Activated gamma-delta T cell treated with anti-CD3 and anti-CD28 coated beads, Interleukin-2, amount 50 U/mL, for 16 hours (primary cell): ENCODE measurements at places on chromosomes 2 and 18.

GRCh38 chr18:49376046-49376445, 84.4 kb downstream of the DYM start:
- DNase-seq: no peak

DNA sequence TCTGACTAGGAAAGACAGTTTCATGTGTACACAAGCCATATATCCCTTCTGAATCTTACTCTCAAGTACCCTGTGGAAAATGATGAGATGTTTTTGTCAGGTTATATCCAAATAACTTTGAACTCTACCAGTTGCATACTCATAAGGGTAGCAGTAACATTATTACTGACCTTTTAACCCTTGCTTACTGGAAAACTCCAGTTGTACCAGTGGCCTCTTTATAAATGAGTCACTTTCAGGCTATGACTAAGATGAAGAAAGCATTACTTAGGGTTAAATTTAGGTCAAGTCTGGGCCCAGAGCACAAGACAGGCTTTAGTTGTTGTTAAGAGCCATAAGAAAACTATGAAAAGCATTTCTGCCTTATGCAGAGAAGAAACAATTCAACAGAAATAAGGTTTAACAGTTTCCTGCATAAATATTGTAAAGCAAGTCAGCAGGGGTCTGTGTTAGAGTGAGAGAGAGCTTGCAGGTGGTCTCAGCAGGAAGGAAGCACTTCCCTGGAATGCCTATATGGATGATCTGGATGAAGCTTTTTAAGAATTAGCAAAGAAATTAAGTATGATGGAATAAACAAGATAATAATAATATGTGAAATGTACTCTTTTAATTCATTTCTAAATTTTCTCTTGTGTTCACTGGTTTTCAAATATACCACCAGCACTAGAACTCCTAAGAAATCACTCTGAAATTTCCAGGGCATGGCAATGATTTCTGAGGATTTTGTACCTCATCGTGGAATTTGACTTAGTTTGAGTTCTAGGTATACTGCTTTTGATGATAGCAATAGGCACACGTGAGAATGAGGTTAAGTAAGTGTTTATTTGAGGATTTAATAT, 126.6 kb downstream of the UBE2E3 start:
- no peak for DNase-seq

DNA sequence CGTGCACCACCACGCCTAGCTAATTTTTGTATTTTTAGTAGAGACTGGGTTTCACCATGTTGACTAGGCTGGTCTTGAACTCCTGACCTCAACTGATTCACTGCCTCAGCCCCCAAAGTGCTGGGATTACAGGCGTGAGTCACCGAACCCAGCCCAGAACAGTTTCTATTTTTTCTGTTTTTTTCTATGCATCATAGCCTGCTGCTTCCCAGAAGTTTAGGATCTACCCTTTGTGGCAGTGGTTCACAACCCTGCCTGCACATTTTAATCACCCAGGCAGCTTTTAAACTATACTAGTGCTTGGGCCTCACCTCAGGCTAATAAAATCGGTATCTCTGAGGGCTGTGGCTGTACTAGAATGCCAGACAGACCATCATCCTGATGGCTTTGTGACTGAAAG, 39.7 kb upstream of the SOCS6 start:
- no peak for DNase-seq

GRCh38 chr2:121489911-121490583, 40.6 kb upstream of the RNU4ATAC start:
- DNase-seq: no peak

- no peak for DNase-seq
Measured at GRCh38 chr18:9960258-9960904, 46.6 kb downstream of the VAPA start.

- DNase-seq: no peak
Measured at GRCh38 chr2:112582314-112582746, 2.1 kb upstream of the CHCHD5 start.

- no peak for DNase-seq
Measured at GRCh38 chr2:127932199-127932876, 46.6 kb upstream of the AMMECR1L start.

- no peak for DNase-seq
Measured at GRCh38 chr2:28232295-28232694, 160.4 kb upstream of the FOSL2 start.

DNA sequence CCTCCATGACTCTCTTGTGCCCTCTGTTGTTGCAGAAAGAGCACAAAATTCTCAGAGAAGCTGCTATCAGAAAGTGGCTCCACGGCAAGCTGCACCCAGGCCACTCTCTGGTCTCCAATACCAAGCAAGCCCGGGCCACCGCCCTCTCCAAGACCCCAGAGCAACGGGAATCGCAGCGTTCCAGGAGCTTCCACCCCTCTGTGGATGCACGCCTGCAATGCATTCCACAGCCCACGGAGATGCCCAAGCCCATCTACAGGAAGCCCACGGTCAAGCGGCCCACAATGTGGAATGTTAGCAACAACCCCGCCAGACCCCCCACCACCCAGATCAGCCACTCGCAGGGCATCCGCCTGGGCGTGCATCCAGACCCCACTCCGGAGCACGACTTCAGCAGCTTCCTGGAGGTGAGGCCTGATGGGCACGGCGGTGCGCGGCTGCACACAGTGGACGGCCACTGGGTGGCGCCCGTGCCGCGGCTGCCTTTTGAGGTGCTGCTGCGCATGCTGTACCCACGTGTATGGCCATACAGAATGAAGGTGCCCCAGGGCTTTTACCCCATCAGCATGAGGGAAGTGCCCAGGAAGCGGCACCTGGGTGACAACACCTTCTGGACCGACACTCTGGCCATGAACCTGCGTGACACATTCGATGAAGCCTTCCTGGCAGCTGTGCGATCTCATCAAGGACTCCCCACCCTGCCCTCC, 6.3 kb downstream of the ANKRD53 start:
- peak; percentile 72 for DNase-seq

- no peak for DNase-seq
Measured at GRCh38 chr2:124683536-124684428, 658.7 kb downstream of the CNTNAP5 start.

DNA sequence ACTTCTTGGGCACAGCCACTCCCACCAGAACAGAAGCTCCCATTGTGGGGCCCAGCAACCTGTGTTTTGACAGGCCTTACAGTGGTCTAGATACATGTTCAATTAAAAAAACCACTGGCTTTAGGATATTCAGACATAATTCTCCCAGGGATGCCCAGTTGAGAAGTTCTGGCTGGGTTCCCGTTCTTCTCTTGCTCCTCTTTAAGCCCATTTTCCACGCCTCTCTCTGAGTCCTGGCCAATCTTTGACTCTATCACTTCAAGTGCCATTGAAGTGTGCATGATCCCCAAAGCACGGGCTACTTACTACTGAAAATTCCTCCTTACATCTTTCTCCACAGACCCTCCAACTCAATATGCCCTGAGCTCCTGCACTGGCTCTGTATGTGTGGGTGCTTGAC, 17.5 kb upstream of the SULT1C3 start:
- DNase-seq: no peak
